ENCODE measurements at places on chromosomes 3 and 15.
A peak's percentile ranks its signal among the peaks of the same experiment; 100 is the strongest.

DNA sequence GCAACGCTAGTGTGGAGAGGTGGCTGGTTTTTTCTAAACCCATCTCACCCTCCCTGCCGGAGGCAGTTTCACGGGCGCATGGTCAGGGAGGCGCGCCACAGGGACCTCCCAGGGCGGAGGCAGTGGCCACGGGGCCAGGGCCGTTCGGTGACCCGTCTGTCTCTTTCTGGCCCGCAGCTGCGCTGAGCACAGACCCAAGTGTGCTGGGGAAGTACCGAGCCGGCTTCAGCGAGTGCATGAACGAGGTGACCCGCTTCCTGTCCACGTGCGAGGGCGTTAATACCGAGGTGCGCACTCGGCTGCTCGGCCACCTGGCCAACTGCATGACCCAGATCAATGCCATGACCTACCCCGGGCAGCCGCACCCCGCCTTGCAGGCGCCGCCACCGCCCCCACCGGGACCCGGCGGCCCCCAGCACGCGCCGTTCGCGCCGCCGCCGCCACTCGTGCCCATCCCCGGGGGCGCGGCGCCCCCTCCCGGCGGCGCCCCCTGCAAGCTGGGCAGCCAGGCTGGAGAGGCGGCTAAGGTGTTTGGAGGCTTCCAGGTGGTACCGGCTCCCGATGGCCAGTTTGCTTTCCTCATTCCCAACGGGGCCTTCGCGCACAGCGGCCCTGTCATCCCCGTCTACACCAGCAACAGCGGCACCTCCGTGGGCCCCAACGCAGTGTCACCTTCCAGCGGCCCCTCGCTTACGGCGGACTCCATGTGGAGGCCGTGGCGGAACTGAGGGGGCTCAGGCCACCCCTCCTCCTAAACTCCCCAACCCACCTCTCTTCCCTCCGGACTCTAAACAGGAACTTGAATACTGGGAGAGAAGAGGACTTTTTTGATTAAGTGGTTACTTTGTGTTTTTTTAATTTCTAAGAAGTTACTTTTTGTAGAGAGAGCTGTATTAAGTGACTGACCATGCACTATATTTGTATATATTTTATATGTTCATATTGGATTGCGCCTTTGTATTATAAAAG, 1.8 kb downstream of the HES1 start:
- DNase-seq: peak; percentile 29

- DNase-seq: no peak
Observed at GRCh38 chr3:48130321-48130904, 57.8 kb downstream of the CDC25A start.

- DNase-seq: peak; percentile 19
Observed at GRCh38 chr3:119639494-119640350, 20.7 kb downstream of the POPDC2 start.

DNA sequence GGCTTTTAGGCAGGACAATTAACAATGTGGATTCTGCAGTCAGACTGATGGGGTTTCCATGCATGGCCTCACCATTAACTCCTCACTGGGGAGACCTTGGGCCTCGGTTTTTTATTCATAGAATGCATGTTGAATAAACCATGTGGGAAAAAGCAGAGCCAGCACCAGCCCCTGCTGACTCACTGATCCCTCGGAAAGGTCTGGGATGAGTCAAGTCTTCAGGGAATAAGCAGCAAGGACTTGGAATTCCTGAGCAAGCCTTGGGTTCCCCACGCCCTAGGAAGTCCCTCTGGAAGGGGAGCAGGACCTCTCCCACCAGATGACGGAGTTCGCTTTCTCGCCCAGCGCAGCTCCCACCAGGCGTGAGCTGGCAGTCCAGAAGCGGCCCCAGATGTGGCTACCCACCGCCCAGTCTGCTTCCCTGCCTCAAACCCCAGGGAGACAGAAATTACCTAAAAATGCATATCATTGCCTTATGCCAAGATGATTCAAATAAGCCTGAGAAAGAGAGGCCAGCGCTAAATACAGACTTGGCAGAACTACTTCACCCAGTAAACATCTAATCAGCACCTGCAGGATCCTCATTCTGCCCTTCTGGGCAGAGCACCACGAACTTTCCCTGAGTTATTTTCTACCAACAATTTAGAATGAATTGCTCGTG, 45.4 kb downstream of the BTD start:
- no peak for DNase-seq

DNA sequence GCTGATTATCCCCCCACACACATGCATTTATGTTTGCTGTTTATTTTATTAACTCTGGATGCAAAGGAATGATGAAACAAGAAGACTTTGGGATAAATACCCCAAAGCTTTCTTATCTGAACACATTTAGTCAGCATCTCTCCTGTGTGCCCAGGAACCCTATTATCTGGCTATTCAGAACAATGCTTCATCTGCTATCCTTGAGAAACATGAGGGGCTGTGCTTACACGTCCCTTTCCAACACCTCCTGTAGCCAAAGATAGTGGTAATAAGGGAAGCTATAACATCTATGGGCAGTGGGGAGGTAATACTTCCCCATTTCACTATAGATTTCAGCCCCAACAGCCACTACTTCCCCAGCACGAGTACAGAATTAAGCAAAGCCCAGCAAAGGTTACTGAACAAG, 94.7 kb downstream of the SSR3 start:
- DNase-seq: no peak

- DNase-seq: no peak
Observed at GRCh38 chr3:49531715-49532114, 22.6 kb upstream of the BSN start.

GRCh38 chr3:17044855-17045254, 160.1 kb downstream of the PLCL2 start:
- DNase-seq: no peak

GRCh38 chr3:159532577-159532976, 456.1 kb upstream of the IL12A start:
- DNase-seq: no peak

GRCh38 chr15:100809587-100809986, 70.0 kb upstream of the ALDH1A3 start:
- no peak for DNase-seq

DNA sequence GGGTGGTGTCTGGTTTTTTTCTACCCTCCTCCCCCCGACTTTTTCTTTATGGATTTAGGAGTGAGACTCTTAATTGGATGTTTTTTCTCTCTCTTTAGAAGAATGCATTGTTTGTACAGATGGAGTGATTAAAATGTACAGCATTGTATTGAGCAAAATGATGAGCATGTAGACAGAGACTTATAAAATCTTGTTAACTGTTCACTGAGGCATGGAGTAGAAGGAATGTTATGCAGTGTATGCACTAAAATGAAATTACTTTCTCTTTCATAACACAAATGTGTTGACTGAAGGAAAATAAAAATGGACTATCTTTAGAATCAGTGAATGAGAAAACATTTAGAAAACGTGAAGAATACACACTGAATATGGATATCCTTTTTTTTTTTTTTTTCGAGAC, 39.8 kb downstream of the ZFAND6 start:
- no peak for DNase-seq

DNA sequence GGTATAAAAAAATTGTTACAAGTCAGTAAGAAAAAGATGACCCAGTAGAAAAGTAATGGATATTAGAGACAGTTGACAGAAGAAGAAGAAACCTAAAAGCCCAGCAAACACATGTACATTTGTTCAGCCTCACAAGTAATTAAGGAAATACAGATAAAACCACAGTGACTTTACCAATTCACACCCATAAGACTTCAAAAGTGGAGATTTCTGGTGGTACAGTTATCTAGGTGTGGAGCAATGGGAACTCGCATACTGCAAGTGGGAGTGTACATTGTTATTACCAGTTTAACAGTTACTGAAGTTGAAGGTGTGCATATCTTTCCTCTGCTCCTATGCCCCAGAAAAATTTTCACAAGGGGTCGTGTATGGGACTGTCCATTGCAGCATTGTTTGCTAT, 18.1 kb upstream of the MAPKBP1 start:
- DNase-seq: no peak

GRCh38 chr3:9301798-9302197, 52.4 kb upstream of the SRGAP3 start:
- DNase-seq: peak; percentile 4

GRCh38 chr15:67100801-67101581, 35.6 kb downstream of the SMAD3 start:
- peak; percentile 82 for DNase-seq

- no peak for DNase-seq
Observed at GRCh38 chr15:96345560-96346399, 15.3 kb downstream of the NR2F2 start.

DNA sequence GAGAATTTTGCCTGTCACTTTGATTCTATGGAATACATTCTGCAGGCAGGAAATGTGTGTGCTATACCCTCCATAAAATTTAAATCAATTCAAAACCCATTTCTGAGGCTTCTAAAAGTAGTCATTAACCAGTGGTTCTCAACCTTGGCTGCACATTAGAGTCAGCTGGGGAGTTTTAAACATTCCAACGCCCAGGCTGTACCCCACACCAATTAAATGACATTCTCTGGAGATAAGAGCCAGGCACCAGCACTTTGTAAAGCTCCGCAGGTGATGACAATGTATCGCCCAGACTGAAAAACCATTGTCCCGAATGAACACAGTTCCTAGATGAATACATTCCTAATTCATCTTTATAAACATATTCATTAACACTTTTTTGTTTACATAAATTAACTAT, 110.6 kb upstream of the MB21D2 start:
- DNase-seq: no peak

GRCh38 chr15:45588219-45588875, 1.2 kb downstream of the BLOC1S6 start:
- no peak for DNase-seq

DNA sequence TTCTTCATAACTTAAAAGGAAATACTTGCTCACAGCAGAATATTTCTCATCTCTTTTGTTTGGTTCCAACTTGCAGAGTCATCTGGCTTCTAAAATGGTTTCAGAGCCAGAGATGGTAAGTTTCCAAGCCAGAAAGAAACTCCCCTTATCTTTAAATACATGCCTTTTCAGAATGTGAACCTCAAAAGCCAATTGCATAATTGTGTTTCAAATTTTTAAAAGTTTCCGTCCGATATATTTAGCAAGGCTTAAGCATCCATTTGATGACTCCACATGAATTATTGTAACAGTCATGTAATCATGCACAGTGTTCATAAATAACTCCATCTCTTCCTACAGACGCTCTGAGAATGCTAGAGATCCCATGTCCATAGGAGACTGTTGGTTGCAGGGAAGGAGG, 40.6 kb upstream of the C3orf80 start:
- no peak for DNase-seq

DNA sequence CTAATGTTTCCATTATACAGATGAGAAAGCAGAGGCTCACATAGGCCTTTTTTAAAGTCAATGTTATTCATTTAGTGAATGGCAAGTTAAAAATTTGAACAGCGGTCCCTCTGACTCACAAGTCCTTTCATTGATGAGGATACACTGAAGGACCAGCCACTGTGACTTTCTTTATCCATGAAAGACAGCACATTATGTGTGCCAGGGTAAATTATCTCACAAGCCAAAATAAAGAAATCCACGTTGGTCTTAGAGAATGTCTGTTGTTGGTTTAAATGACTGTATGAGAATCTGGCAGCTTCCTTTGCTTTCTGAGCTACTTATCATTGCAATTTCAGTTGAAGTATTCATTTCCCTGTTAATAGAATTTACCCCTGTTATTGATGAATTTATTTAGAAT, 485.1 kb downstream of the TBL1XR1 start:
- no peak for DNase-seq

DNA sequence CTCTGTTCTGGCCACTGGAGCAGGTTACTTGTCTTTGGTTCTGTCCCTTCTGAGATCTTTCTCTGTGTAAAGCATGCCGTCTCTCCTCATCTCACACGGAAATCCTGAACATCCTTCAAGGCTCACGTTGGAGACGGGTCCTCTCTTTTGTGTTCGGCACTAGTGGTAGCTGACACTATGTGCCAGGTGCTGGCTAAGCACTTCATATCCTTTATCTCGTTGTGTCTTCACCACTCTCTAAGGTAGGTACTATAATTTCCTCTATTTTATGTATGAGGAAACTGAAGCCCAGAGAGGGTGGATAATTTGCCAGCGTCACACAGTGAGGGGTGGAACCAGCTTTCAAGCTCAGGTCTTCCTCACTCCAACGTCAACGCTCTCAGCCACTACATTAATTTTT, 1.2 kb downstream of the IFT122 start:
- DNase-seq: no peak

GRCh38 chr15:101022876-101023275, 103.7 kb downstream of the LRRK1 start:
- no peak for DNase-seq

- DNase-seq: no peak
Observed at GRCh38 chr3:36596419-36596818, 167.9 kb downstream of the DCLK3 start.

Data from stimulated activated CD4-positive, alpha-beta T cell treated with anti-CD3 and anti-CD28 coated beads, Interleukin-4, amount 100 ng/mL, for 24 hours (primary cell).